Foreskin fibroblast (primary cell): ENCODE measurements at places on chromosomes 5 and 9.
A peak's percentile ranks its signal among the peaks of the same experiment; 100 is the strongest.

GRCh38 chr9:79210541-79211243 is 361.1 kb upstream of the TLE4 start:
- no peak for DNase-seq

DNA sequence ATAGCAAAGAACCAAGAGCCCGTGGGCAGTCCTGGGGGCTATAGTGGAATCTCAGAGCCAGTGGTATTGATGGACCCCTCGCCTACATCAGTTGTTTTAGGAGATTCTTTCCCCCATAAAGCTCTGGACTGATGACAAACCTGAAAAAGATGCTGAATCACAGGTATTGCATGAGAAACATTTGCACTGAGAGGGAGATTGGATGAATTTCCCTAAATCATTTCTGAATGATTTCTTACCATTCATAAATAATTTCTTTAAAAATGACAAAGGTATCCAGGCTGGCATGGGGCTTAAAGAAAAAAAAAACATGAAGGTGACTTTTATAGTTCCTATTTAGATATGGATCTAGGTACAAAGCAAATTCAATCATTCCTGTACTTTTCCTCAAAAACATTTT is 54.0 kb upstream of the SLIT3 start:
- DNase-seq = peak; percentile 31

GRCh38 chr5:179916523-179916922 is 8.8 kb upstream of the TBC1D9B start:
- DNase-seq = no peak

DNA sequence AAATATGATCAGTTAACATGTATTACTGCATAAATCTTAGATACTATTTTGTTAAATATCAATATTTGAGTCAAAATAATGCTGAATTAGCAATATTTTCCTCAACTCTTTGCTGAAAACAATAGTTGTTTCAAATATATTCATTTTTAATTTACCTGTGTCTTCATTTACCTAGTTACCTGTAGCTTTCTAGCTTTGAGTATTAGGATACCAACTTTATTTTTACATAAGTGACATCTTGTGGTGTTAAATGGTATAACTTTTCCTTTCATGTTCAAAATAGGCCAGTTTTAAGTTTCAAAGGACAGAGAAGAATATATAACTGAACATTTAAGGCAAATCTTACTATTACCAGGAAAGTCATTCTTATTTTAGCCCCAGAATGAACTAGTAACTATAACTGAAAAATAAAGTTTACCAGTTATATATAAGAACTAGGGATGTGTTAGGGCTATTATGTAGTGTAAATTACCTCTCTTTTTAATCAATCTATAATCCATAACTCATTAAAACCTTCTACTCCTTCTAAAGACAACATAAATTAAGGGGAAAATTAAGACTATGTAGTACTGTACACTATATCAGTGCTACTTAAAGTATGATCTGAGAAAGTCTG is 25.3 kb downstream of the AP3B1 start:
- DNase-seq = no peak
